CD4-positive, alpha-beta T cell treated with Interleukin-6 for 4 hours (primary cell): ENCODE measurements at places on chromosomes 7 and 10.

GRCh38 chr7:75866489-75867389, 12.1 kb upstream of the RHBDD2 start:
- peak; percentile 61 for DNase-seq

- no peak for DNase-seq
These were observed 33.6 kb downstream of the MEOX2 start for GRCh38 chr7:15652776-15653290.

DNA sequence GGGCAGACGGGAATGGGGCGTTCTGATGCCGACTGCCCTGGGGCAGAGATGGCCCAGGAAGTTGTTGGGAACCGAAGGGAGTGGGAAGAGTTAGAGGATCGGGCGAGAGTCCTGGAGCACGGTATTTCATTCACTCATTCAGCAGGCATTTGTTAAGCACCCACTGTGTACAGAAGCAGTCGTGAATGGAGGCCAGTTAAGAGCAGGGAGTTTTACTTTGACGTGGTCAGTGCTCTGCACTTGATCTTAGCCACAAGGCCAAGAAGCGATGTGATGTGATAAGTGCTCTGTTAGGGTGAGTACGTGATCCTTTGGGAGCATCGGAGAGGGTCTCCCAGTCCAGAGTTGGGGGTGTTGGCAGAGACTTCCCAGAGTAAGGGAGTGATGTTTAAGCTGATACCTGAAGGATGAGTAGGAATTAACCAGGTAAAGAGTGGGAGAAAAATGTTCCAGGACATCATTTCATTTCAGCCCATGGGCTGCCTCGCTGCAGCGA, 890 bp downstream of the ZFYVE27 start:
- no peak for DNase-seq

DNA sequence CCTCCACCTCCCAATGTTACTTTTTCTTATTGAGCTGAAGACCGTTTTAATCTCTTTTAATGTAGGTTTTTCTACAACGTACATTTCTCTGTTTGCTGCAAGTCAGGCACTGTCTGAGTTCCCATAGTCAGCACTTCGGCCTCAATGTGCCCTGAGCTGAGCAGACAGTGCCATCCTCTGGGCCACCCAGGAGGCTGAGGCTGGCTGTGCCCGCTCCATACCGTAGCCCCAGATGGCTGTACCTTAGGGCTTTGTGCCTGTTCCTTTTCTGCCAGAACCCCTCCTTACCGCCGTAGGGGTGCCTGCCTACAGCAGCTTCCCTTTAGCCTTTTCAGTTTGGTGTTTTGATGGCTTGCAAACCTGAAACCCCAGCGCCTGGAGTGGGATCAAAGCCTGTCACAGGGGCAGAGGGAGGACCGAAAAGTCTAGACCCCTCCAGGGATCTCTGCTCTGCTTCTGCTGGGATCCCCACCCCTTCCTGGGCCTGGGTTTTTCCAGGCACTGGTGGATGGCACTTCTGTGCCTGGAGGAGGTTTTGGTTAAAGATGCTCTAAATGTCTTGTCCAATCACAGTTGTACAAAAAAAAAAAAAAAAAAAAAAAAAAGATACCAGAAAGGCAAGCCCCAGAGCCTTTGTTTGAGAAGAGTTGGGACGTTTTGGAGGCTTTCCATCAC, 9.0 kb downstream of the AGAP3 start:
- no peak for DNase-seq
